ENCODE measurements at places on chromosomes 11 and 22. TPM values are rescaled to one million over a fixed set of nuclear protein-coding genes. Genes with fewer than 3 reads are reported as not detected.
A peak's percentile ranks its signal among the peaks of the same experiment; 100 is the strongest.

DNA sequence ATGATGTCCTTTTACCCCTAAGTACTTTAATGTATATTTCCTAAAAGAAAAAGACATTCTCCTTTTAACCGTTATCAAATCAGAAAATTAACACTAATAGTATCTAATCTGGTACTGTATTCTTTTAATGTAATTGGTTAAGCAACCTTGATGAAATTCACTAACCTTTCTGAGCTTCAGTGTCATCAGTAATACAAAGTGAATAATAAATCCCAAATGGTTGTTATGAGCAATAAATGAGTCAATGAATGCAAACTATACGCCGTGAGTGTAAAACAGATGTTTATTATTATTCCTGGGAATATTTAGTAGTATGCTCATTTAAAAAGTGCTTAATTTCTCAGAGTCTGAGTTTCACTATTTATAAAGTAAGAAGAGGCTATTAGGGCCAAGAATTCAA, 21.5 kb downstream of the UEVLD start:
- DNase-seq: no peak
- H3K4me3 ChIP-seq: no peak overlapping the region
- no peak overlapping the region for H3K27ac ChIP-seq
- H3K36me3 ChIP-seq: peaks cover 16% of the 10 kb centered on the region
- no peaks in the 10 kb centered on the region for H3K27me3 ChIP-seq
- H3K4me1 ChIP-seq: peaks cover 18% of the 10 kb centered on the region

GRCh38 chr11:132289590-132290256, 919.3 kb downstream of the NTM start:
- H3K27me3 ChIP-seq: no peaks in the 10 kb centered on the region
- H3K36me3 ChIP-seq: peaks cover 3% of the 10 kb centered on the region
- H3K4me1 ChIP-seq: no peaks in the 10 kb centered on the region
- peak; percentile 32 for DNase-seq
- no peak overlapping the region for H3K27ac ChIP-seq
- no peak overlapping the region for H3K4me3 ChIP-seq

GRCh38 chr22:46589871-46590271, 30.3 kb upstream of the GRAMD4 start:
- no peak overlapping the region for H3K4me3 ChIP-seq
- no peak overlapping the region for H3K27ac ChIP-seq
- no peaks in the 10 kb centered on the region for H3K36me3 ChIP-seq
- no peak for DNase-seq

DNA sequence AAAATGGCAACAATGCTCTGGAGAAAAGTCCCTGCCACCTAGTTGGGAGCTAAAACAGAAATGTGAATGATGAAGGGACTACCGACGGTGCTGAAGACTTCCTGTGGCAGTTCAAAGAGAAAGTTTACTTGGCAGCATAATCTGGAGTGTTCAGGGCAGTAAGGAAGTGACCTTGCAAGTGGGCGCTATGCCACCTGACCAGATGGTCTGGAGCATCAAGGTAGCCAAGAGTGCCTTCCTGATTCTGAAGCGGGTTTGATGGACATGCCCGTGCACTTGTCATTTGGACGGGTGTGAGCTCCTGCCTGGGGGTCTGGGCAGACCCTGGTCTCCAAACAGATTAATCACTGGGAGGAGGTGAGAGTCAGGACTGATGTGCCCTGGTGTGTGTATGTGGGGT, 1.8 kb upstream of the SNX19 start:
- peaks cover 17% of the 10 kb centered on the region for H3K4me1 ChIP-seq
- H3K27ac ChIP-seq: no peak overlapping the region
- H3K4me3 ChIP-seq: no peak overlapping the region
- H3K36me3 ChIP-seq: peaks cover 8% of the 10 kb centered on the region
- peaks cover 28% of the 10 kb centered on the region for H3K27me3 ChIP-seq

DNA sequence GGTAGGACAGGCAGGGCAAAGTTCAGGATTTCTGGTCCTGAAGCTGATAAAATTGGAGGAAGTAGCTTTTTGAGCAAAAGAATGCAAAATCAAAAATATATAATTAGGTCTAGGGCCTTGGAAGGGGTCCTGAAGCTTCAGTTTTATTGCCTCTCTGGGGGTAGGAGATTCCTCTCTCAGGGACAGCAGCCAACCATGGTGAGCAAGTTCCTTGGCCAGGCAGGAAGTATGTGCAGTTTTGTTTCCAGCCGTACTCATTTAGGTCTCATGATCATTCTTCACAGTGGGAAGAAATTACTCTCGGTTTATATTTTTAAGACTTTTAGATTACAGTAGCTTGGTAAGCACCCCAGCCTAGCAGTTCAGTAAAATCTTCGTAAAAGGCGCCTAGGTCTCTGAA, 2.9 kb upstream of the RAB38 start:
- no peak overlapping the region for H3K27ac ChIP-seq
- H3K4me1 ChIP-seq: peaks cover 8% of the 10 kb centered on the region
- H3K4me3 ChIP-seq: no peak overlapping the region
- peaks cover 21% of the 10 kb centered on the region for H3K27me3 ChIP-seq
- DNase-seq: no peak

- peaks cover 22% of the 10 kb centered on the region for H3K36me3 ChIP-seq
- DNase-seq: no peak
- no peaks in the 10 kb centered on the region for H3K27me3 ChIP-seq
- no peak overlapping the region for H3K4me3 ChIP-seq
- H3K27ac ChIP-seq: no peak overlapping the region
Measured at GRCh38 chr11:19832901-19833300, 120.3 kb downstream of the NAV2 start.

Gene MN1
- total RNA-seq: 145 TPM
